Left renal cortex interstitium (tissue), 4 donors: ENCODE measurements at places on chromosomes 7 and 10. TPM values are rescaled to one million over a fixed set of nuclear protein-coding genes. Genes with fewer than 3 reads are reported as not detected.

COMTD1 gene
- polyA plus RNA-seq = 4.0 TPM

CDK13 gene
- polyA plus RNA-seq = 45.6 TPM

ASIC3 gene
- polyA plus RNA-seq = 3.8 TPM

ASB10 gene
- polyA plus RNA-seq = 0.12 TPM

DNAJC12 gene
- polyA plus RNA-seq = 16.3 TPM

C1QL3 gene
- 2.4 TPM for polyA plus RNA-seq

SFRP4 gene
- 2.3 TPM for polyA plus RNA-seq

OR13A1 gene
- not detected for polyA plus RNA-seq

HOXA9 gene
- polyA plus RNA-seq = 118 TPM

MYPN gene
- 0.04 TPM for polyA plus RNA-seq

FRG2B gene
- polyA plus RNA-seq = not detected

CTAGE4 gene
- 7.2 TPM for polyA plus RNA-seq

PTN gene
- 226 TPM for polyA plus RNA-seq

FRAT1 gene
- polyA plus RNA-seq = 4.3 TPM

FAM13C gene
- polyA plus RNA-seq = 9.4 TPM

PLEKHS1 gene
- polyA plus RNA-seq = not detected

GHRHR gene
- not detected for polyA plus RNA-seq

IL6 gene
- polyA plus RNA-seq = not detected

KIAA1217 gene
- 67.5 TPM for polyA plus RNA-seq

NUDT13 gene
- polyA plus RNA-seq = 4.6 TPM

GDF2 gene
- not detected for polyA plus RNA-seq

PITX3 gene
- 1.1 TPM for polyA plus RNA-seq

TMEM196 gene
- not detected for polyA plus RNA-seq

MALRD1 gene
- 2.2 TPM for polyA plus RNA-seq

EPO gene
- not detected for polyA plus RNA-seq
